ENCODE measurements at places on chromosomes 7 and 10.
A peak's percentile ranks its signal among the peaks of the same experiment; 100 is the strongest.

DNA sequence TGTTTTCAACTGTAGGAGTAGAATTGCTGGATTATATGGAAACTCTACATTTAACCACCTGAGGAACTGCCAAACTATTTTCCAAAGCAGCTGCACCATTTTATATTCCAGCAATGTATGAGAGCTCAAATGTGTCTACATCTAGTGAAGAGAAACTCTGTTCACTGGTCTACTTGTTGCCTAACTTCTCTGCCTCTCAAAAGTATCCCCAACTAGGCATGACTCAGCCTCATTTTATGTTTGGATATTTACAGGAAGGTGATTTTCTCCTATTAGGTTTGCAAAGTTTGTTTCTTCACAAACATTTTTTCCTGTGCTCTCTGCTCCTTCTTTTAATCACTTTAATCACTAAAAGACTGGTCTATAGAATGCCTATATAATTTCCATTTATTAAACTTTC lies 37.1 kb upstream of the SRI start:
- DNase-seq, result no peak

DNA sequence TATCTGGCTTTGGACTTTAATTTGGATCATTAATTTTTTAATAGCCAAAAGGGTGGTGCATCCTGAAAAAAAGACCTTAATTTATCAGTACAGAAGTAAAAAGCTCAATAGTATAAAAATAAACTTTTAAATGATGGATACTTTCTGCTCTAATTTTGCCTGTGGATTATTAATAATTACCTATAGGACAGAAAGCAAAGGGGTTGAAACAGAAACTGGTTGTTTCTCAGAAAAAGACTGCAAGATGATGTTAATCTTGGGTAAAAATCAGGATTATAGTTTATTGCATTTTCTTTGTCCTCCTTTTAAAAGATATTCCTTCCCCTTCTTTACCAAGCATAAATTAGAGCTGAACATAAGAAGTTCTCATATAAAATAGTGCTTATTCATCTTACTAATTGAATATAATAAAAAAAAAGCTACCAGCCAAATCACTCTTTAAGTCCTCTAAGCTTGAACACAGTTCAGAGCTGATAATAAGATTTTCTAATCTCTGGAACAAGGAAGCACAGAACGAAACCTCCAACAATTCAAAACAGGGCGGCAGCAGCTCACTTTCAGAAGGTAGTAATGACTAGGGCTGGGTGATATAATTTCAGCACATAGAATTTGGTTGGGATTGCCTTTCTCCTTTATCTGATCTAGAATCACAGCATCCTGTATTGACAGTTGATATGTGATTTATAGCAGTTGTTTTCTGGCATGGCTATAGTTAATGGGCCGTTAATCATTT lies 8.1 kb upstream of the GPR85 start:
- no peak for DNase-seq

DNA sequence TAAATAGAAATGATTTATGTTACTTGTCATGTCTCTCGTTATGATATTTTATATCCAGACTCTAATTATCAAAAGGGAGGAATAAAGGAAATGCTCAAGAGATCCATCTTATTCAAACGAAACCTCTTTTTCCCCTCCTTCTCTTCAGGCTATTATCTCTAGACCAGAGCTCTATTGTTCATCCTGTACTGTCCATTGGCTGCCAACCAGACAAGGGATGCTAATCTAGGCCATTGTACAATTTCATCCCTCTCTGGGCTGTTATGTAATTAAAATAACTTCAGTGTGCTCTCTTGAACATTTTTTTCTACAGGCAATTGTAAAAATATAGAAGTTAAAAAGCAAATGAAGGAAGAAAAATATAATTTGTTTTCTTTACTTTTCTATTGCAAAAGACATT lies 220.4 kb downstream of the HDAC9 start:
- DNase-seq, result no peak

DNA sequence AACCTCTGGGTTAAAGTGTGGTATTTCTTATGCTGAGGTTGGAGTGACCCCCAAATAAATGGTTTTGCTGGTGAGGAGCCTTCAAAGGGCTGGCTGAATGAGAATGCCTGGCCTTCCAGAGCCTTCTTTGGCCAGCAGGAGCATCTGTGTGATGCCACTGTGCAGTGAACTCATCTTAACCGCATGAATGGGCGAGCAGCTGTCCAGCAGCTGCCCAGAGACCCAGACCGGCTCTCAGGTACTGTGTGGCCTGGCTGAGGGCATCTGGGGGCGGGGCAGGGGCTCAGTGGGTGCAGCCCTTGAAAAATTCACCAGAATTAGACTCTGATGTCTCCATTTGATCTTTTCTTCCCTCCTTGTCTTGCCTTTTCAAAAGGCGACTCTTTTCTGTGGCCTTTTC lies 59.0 kb downstream of the SYPL1 start:
- no peak for DNase-seq

- DNase-seq, result no peak
These were observed 421.7 kb upstream of the NUPR2 start for GRCh38 chr7:56537952-56538351.

- no peak for DNase-seq
These were observed 782.0 kb downstream of the SUGCT start for GRCh38 chr7:40916813-40917212.

- DNase-seq, result no peak
These were observed 257.4 kb downstream of the KCNMA1 start for GRCh38 chr10:77380191-77380590.

DNA sequence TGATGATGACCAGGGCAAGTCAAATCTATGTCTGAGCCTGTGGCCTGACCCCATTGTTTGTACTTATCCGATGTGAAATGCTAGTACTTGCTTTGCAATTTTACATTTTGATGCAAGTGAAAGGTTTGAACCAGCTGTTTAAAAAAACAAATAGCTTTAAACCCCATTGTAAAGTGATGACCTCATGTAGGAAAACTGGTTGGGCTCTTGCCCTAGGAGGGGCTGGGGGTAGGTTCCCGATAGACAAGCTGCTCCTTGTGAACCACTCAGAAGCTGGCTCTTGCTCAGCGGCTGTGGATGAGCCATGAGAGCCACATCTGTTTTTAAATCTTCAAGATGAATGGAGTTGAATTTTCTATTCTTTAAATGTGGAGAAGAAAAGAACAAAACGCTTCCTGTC lies 185.3 kb downstream of the WDR11 start:
- no peak for DNase-seq

DNA sequence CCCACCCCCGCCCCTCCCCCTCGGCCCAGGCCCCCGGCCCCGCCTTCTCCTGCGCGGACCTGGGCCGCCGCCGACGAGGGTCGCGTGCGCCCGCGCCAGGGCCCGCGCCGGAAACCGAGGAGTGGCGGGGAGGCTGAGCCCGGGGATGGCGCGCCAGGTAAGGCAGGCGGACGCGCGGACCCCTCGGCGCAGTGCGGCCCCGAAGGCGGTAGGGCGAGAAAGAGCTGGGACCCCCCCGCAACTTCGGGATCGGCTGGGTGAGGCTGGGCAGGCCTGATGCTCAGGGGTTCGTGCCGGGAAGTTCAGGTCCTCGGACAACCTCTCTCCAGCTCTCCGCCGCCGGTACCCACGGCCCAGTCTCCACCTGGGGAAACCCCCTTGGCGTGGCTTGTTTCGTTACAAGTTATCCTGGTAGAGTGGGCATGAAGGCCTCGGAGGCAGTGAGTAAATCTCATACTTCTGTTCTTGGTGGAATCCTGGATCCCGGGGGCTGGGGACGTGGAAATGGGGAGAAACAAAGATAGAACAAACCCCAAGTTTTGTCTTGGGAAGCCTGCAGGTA lies 58.4 kb downstream of the ZNF467 start:
- no peak for DNase-seq

DNA sequence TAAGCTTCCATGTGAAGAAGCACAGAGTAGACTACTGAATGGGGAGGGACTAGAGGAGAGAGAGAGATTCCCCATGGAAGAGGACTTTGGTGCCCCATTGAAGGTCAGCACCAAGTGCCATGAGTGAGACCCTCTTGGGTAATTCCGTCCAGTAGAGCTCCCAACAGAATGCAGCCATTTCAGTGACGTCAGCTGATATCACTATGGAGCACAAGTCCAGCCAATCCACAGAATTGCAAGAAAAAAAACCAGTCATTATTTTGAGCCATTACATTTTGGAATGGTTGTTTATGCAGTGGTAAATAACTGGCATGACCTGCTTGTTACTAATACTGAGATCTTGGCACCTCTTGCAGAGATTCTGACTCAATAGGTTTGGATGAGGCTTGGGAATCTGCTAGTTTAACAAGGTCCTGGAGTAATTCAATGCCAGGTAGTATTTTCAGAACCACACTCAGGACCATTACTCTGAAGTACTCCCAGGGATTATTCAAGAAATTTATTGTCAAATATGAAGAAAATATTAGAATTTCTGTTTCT lies 52.6 kb upstream of the SP8 start:
- DNase-seq, result no peak

GRCh38 chr10:120495226-120496009 lies 38.4 kb downstream of the PLPP4 start:
- peak; percentile 92 for DNase-seq

DNA sequence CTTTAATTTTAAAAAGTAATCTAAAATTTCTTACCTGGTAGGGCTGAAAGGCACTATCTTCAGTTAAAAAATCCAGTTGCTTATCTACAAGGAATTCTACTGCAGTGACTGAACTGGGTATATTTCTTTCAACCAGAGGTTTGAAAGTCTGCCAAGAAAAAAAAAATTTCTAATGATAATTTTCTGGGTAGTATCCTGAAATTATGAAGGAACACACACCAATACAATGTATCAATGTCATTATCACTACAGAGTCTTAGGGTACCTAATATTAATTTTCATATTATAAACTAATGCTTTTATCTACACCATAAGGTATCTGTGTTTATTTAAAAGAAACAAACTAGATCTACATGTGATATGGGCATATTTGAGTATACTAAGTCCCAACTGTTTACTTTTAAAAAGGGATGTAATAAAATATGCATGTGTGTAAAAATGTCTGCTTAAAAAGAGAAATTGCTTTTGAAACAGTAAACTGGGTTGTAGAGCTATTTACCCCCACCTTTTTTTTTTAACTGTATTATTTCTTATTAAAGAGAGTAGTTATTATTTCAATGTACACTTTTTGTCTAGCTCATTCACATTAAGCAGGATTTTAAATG lies 131.6 kb downstream of the NRBF2 start:
- no peak for DNase-seq

GRCh38 chr7:117149692-117150091 lies 173.2 kb downstream of the WNT2 start:
- no peak for DNase-seq

DNA sequence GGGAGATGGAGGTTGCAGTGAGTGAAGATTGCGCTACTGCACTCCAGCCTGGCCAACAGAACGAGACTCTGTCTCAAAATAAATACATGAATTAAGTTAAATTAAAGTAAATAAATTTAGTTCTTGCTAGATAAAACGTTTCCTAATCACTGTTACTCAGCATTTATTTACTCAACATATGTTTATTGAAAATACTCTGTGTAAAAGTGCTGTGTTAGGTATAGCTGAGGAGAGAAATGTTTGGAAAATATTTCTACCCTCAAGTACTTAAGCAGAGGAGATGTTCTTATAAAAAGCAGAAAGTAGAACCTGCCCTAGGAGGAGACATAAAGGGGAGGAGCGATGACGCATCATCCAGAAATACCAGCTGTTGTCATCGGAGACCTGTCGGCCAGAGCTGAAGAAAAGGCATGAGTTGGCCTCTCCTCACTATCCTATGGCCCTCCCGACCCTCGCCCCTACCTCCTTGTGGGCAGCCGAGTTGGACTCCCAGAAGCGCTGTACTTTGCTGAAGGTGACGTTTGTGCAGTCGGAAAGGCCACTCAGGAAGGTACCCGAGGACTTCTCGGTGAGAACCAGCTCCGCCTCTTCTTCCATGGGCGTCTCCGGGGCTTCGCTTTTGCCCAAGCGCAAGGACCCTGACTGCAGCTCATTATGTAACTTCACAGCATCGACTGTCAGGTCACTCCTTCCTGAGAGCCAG lies 1.1 kb downstream of the RRP12 start:
- no peak for DNase-seq

DNA sequence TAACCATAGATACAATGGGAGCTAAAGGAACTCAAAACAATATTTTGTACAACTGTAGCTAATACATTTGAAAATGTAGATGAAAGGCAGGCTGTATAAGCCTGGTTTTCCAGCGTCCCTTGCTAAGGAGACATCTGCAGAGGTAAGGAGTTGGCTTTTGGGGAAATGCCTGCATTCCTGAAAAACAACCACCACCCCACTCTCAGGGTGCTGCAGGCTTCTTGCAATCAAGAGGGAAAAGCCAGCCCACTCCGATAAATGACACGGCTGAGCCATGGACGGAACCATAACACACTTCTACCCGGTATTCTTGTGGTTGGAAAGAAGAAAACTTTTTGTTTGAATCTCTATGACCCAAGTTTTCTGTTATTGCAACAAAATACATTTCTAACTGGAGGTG lies 200.3 kb downstream of the TEX36 start:
- no peak for DNase-seq

DNA sequence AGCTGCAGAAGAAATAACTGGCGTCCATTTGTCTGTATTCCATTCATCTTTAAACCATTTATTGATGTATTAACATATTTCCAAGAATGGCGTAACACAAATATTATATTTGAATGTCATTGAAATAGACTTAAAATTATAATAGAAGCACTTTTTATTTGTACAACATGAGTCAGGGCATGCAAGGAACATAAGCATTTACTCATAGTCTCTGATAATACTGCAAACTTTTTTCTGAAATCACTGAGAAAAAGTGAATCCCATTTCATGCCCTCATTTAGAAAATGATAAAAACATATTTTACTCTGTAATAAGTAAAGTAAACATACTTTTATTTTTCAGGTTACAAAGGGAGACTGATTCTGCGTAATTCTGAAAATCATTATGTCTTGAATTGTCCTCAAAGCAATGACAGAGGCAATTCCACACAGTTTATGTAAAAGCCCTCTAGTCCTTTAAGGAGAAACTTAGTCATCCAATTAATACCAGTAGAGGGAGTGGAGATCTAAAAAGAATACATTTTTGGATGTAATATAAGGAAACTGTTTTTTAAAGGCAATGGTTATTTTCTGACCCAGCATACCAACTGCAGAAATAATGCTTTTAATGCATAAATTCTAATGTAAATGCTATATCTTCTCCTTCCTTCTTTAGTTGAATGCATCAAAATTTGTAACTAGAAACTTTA lies 58.1 kb downstream of the AGMO start:
- no peak for DNase-seq

GRCh38 chr7:155570171-155570958 lies 24.0 kb upstream of the CNPY1 start:
- DNase-seq, result no peak

- DNase-seq, result no peak
These were observed 68.6 kb upstream of the PPP2R2D start for GRCh38 chr10:131832056-131832685.

- no peak for DNase-seq
These were observed 34.5 kb downstream of the PAPSS2 start for GRCh38 chr10:87694011-87694794.

GRCh38 chr10:42753126-42753506 lies 29.5 kb upstream of the BMS1 start:
- peak; percentile 10 for DNase-seq

DNA sequence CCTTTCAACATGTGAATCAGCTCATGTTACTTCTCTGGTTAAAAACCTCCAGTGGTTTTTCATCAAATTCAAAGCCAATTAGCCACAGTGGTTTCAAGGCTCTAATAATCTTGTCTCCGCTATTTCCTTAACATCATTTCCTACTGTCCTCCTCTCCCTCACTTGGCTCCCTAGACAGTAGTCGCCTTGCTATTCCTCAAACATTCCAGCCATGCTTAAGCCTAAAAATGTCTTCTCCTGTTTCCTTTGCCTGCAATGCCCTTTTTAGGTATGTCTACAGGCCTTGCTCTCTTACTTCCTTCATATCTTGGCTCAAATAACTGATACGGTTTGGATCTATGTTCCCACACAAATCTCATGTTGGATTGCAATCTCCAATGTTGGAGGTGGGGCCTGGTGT lies 779.4 kb upstream of the LRRN3 start:
- no peak for DNase-seq

All from retinal pigment epithelial cell (primary cell).